Right lobe of liver (tissue), 6 donors: ENCODE measurements at places on chromosomes 2 and 18.

DNA sequence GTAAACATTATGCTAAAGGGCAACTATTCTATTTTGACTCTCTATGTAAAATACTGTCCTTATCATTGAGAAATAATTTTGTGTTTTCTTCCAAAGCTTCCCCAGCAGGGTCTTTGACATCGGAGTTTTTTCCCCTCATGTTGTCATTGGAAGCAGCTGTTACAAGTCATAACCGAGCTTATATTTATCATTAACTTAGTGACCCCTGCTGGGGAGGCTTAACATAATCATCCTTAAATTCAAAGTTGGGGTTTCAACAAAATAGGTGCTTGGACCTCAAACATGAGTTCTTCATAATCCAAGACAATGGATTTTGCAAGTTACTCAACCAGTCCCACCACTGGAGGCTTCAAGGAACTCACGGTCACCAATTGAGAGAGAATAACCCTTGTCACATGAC is 330.9 kb downstream of the DCC start:
- no peak for DNase-seq

DNA sequence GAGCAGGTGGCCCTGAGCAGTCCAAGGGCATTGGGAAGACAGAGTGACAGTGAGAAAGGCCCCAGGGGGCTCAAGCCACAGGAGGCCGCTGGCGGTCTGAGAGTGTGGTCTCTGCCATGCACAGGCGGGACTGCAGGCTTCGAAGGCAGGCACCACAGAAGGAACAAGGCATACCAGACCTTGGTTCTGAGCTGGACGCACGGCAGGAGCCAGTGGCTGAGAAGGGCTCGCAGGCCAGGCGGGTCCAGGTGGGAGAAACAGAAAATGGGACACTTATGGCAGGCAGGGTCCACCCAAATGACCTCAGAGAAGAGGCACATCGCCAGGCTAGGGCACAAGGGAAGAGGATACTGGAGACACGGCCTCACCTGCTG is 14.9 kb downstream of the HJURP start:
- peak; percentile 38 for DNase-seq

GRCh38 chr2:80527119-80527518 is 222.6 kb upstream of the LRRTM1 start:
- DNase-seq: no peak

DNA sequence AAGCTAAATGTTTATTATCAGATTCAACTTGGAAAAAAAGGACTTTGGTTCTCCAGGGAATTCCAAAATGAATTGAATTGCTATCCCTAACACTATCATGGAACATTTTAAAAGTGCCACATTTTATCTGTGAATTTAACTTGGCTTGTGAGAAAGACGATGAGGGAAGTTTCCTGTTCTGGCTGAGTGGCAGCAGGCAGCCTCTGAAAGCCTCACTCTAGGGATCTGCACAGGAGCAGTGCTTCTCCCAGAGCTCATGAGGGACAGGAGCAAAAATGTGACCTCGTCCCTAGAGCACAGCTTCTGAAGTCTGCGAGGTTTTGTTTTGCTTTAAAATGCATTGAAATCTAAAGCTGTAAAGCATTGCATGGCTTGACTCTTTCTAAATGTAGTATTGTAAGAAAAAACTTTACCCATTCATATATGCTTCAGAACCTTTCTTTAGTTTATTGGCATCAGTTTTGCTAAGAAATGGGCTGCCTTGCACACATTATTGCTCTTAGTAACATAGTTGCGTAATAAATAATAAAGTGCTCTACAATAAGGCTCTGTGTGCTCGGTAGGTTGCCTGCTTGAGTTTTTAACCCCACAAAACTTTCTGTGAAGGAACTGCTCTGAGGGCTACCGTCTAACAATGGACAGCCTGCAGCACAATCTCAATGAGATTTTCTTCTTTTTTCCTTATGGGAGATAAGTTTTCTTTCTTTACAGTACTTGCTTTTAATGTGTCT is 136.2 kb upstream of the CDCA7 start:
- DNase-seq: no peak

GRCh38 chr2:73699437-73699836 is 37.7 kb downstream of the TPRKB start:
- DNase-seq: no peak

DNA sequence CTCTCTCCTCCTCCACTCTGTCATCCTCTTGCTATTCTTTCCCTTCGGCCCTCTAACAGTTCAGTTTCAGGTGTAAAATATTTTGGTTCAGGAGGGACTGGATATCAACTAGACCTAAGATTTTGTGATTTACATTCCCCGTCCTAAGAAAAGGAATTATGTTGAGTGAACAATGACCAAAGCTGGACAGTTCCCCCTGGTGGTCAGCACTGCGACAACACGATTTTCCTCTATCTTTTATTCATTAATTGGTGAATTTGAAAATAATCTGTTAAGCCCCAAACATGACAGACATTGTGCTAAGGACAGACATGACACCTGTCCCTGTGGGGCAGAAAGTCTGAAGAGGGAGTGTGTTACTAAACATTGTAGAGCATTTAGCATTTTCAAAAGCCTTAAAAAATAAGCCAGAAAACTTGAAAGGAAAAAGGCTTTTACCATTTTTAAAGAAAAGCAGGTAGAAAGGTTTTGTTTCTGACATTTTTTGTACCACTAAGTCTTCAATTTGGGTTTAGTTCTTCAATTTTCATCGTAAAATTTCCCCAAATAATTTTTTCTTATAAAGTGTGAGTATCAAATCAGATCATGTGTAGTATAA is 28.4 kb upstream of the GTF2A1L start:
- DNase-seq: no peak

- no peak for DNase-seq
Observed at GRCh38 chr2:121185571-121186074, 99.4 kb downstream of the TFCP2L1 start.

DNA sequence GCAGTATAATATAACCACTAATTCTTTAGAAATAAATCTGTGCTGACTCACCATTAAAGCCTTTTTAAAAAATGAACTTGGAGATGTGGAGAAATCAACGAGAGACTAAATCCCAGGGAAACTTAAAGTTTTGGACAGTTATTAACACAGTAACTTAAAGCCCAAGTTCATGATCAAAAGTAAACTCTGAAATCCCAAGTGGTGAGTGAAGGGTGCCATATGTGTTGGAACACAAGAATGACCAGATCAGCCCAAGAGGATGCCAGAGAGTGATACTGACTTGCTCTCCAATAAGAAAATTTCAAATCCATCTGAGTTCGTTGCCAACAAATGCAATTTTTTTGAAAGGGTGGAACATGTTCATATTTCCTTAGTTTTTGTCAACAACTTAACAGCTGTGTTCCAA is 838.1 kb upstream of the ACVR2A start:
- DNase-seq: no peak

GRCh38 chr2:11617984-11618707 is 51.8 kb downstream of the NTSR2 start:
- DNase-seq: no peak

DNA sequence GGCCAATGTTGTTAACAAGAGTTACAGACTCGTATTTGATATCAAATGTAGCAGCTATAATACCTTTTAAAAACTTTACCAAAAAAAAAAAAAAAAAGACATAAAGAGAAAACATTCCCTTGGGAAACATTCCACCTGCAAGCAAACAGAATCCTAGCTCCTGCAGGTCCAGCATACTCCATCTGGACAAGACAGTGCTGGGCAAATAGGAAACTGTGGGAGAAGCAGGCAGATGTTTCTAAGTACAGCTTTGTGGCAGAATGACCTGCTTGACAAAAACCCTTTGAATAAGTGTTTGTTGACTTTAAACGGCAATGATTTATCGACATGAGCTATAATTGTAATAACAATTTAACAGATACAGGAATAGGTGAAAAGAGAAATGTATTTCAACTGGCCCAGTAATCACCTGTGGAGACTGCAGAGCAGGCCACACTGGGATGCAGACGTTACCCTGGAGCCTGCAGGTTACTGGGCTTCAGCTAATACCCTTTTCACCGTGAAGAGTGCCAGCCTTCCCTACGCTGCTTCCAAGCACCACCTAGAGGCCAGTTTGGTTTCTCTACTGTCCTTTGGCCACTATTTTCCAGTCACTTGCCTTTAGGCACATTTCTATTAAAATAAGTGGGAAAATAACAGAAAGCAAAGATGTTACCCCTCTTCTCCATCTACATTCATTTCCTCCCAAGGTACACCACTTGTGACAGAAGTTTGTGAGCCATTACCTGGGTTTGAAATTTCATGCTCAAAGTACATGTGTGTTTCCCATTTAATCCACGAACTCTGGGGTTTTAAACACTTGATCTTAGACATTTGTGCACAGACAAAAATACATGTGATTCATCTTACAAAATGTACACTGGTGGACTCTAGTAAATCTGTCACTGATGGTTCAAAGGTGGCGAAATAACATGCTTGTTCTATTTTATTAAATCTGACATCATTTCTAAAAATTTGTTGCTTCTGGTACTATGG is 96.9 kb upstream of the ZNF397 start:
- DNase-seq: no peak

DNA sequence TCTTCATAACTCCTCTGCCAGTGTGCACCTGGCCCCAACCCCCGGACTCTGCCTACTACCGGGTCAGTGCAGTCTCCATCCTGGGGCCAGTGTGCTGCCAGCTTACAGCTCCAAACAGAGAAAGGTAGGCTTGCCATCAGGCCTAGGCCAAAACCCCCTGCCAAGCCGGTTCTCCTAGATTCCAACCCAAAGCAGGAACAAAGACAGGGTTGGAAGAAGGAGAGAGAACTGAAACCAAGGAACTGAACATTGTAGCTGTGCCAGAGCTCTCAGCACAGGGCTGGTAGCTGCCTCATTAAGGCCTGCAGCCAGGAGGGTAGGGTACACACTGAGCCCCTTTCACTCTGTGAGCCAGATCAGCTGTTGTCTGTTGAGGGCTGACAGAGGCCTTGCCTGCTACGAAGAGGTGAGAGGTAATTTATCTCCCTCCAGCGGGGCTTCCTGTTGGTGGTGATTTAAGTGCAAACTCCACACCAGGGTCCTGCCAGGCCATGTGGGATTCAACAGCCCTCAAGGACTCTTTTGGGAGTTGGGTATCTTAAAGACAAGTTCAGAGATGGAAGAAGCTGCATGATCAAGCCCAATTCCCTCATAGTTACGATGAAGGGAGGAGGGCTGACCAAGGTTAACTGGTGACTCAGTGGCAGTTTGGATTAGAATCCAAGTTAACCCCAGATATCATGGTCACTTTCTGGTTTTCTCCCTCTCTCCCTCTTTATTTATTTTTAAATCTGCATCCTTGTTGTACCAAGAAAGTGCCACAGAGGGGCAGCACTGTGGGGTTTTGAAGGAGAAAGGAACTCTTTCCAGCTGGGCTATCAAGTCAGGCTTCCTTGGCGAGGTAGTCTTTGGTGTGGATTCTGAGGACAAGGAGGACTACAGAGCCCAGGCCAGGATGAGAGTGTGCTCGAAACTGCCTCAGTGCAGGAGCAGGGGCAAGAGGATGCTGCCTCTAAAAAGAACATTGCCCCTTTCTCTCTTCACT is 48.1 kb downstream of the CYRIA start:
- no peak for DNase-seq

DNA sequence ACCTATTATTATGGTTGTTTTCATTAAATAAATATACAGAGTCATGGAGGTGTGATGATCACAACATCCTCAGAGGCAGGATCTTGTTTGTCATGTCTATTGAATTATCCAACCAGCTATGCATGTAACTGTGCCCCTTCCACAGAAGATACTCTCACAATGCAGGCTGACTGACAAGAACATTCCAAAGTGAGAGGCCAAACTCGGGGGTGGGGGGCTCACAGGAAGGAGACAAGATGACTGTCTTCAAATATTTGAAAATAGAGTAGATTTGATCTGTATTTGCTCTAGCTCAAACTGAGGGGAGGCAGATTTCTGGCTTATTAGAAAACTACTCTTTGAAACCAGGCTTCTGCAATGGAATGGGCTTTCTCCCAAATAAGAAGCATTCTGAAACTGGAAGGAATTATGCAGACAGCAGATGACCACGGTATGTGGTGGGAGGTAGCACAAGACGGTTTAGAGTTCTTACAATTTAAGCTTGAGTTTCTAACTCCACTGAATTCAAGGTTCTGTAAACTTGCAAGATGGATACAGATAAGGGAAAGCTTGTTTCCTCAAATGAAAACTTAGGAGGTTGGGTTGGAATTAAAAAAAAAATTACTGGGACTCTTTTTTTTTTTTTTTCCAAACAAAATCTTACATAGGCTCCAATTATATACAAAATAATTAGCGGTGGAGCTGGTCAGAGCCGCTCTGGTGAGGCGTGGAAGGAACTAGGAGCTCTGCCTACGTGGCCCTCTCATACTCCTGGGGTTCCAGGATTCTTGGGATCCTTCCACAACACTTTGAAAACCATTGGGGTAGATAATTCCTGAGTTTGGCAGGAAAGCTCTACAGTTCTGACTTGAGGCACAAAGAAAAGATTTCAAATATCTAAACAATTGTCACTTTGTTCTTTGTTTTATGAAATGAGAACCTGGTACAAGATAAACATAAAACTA is 79.3 kb downstream of the PLA2R1 start:
- no peak for DNase-seq

- no peak for DNase-seq
Observed at GRCh38 chr18:80178935-80179818, 68.1 kb downstream of the PARD6G start.

- peak; percentile 76 for DNase-seq
Observed at GRCh38 chr2:118881490-118882129, 34.2 kb upstream of the EN1 start.

GRCh38 chr2:26477126-26477910 is 606 bp downstream of the OTOF start:
- DNase-seq: peak; percentile 43

GRCh38 chr2:240585101-240585500 is 1.4 kb upstream of the CAPN10 start:
- no peak for DNase-seq

GRCh38 chr2:50143822-50144575 is 887.9 kb downstream of the NRXN1 start:
- no peak for DNase-seq

DNA sequence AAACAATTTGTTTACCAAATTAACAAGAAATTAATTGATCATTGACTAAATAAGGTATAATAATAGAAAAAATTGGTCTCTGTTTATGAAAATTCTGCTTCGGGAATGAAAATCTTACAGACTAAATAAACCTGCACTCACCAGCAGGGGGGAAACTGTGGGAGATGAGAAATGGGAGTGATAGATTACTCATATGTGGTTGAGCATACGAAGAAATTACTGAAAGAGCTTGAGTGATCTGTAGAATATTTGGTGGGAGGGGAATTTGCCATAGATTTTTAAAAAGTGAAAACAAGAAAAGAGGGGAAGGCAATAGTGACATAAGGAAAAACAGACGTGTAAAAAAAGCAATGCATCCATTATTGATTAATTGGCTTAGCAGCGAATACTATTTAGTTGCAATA is 2.2 kb downstream of the HMSD start:
- no peak for DNase-seq

DNA sequence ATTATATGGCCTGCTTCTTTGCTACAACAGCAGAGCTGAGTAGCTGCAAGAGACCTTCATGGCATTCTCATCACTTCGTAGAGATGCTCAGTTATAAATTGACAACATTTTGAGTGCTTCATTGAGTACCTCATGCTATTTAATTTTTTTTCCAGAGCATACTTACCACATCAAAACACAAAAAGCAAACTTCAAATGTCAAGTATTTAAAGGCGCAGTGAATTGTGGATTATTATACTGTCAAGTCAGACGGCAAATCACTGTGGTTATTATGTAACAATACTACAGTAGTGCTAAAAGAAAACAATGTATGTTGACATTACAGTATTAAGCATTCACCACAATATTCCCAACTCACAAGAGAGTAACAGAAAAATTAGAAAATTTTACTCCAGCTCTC is 12.5 kb downstream of the ZC3H8 start:
- no peak for DNase-seq

- DNase-seq: no peak
Observed at GRCh38 chr2:155714983-155715382, 617.5 kb downstream of the NR4A2 start.
